ENCODE measurements at places on chromosomes 2 and 18. TPM values are rescaled to one million over a fixed set of nuclear protein-coding genes. Genes with fewer than 3 reads are reported as not detected.
A peak's percentile ranks its signal among the peaks of the same experiment; 100 is the strongest.

The ZBTB7C gene
- not detected for total RNA-seq

The FIGN gene
- not detected for total RNA-seq

The DBI gene
- 49.9 TPM for total RNA-seq

The TUBB8B gene
- not detected for total RNA-seq

The GLI2 gene
- not detected for total RNA-seq

The TLX2 gene
- not detected for total RNA-seq

The BARD1 gene
- total RNA-seq = 24.4 TPM

The GALNT5 gene
- total RNA-seq = not detected

DNA sequence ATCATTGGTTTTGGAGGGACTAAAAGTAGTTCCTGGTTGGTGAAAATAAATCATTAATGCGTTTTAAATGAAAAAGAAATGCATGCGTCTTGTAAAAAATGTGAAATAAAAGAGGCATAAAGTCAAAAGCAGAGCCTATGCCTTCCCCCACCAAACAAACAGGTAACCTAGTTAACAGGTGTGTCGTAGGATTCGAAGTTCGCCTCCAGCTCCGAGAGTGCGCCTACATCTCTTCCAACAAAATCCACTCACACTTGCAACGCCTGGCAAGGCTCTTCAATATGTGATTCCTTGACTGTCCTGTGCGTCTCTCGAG lies 677 bp upstream of the SMAD4 start:
- H3K36me3 ChIP-seq = peaks cover 12% of the 10 kb centered on the region
- peaks cover 51% of the 10 kb centered on the region for H3K4me1 ChIP-seq
- H3K4me3 ChIP-seq = peak overlapping the region; percentile 83
- peak overlapping the region; percentile 81 for H3K27ac ChIP-seq
- no peaks in the 10 kb centered on the region for H3K27me3 ChIP-seq

DNA sequence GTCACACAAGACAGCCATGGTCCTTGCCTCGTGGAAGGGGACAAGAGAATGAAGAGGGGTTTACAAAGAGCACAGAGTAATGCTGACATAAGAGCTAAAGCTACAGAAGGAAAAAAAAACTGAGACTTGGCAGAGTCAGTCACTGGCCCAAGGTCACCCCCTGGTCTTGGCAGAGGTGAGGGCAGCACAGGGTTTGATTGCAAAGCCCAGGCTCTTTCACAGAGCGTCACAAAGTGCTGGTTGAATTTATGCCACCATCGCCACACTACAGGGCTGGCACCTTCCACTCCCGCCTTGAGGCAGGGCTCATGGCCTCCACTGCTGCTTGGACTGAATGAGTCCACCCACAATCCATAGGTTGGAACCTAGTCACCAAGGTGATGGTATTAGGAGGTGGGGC lies 190.2 kb downstream of the INHBB start:
- no peak overlapping the region for H3K4me3 ChIP-seq
- DNase-seq = no peak
- H3K4me1 ChIP-seq = no peaks in the 10 kb centered on the region
- H3K27me3 ChIP-seq = no peaks in the 10 kb centered on the region
- no peaks in the 10 kb centered on the region for H3K36me3 ChIP-seq
- H3K27ac ChIP-seq = no peak overlapping the region

DNA sequence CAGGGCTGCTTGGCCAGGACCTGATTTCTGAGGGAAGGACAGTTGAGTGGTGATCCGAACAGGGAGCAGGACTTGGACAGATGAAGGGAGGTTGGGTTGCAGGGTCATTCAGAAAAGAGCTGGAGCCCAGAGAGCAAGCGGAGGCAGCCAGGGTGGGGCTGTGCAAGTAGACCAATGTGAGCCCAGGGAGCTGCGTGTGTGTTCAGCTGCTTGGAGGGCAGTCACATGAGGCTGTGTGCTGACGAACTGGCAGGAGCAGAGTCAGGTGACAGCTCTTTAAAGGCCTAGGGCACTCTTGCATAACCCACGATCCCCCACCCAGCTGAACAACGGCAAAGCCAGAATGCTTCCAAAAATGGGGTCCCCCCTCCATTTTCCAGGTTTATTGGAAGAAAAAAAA lies 4.6 kb upstream of the MLPH start:
- DNase-seq = no peak
- no peaks in the 10 kb centered on the region for H3K36me3 ChIP-seq
- no peak overlapping the region for H3K4me3 ChIP-seq
- H3K27me3 ChIP-seq = peaks cover 16% of the 10 kb centered on the region
- H3K4me1 ChIP-seq = no peaks in the 10 kb centered on the region

GRCh38 chr2:120675460-120676130 lies 60.1 kb upstream of the GLI2 start:
- no peaks in the 10 kb centered on the region for H3K27me3 ChIP-seq
- no peak overlapping the region for H3K27ac ChIP-seq
- no peaks in the 10 kb centered on the region for H3K36me3 ChIP-seq
- no peaks in the 10 kb centered on the region for H3K4me1 ChIP-seq

DNA sequence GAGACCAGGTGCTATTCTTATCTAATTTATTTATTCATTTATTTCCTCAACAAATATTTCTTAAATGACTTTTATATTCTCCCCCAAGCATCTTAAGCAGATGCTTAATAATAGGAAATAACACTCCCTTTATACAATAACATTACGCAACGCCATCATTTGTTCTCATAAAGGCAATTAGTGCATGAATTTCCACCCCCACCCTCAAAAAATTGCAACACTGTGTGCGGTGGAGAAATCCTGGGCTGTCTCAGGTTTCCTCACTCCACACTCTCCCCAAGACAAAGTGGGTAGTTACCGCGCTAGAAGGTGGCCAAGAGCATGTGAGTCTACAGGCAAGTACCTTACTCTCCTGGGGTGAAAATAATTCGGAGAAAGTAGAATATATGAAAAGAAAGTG lies 37.0 kb upstream of the CTDP1 start:
- no peaks in the 10 kb centered on the region for H3K27me3 ChIP-seq
- no peak overlapping the region for H3K4me3 ChIP-seq
- no peaks in the 10 kb centered on the region for H3K36me3 ChIP-seq
- DNase-seq = no peak

GRCh38 chr18:68267583-68267982 lies 447.3 kb downstream of the TMX3 start:
- no peaks in the 10 kb centered on the region for H3K36me3 ChIP-seq
- H3K27me3 ChIP-seq = no peaks in the 10 kb centered on the region
- no peak overlapping the region for H3K4me3 ChIP-seq
- no peak for DNase-seq
- no peak overlapping the region for H3K27ac ChIP-seq

DNA sequence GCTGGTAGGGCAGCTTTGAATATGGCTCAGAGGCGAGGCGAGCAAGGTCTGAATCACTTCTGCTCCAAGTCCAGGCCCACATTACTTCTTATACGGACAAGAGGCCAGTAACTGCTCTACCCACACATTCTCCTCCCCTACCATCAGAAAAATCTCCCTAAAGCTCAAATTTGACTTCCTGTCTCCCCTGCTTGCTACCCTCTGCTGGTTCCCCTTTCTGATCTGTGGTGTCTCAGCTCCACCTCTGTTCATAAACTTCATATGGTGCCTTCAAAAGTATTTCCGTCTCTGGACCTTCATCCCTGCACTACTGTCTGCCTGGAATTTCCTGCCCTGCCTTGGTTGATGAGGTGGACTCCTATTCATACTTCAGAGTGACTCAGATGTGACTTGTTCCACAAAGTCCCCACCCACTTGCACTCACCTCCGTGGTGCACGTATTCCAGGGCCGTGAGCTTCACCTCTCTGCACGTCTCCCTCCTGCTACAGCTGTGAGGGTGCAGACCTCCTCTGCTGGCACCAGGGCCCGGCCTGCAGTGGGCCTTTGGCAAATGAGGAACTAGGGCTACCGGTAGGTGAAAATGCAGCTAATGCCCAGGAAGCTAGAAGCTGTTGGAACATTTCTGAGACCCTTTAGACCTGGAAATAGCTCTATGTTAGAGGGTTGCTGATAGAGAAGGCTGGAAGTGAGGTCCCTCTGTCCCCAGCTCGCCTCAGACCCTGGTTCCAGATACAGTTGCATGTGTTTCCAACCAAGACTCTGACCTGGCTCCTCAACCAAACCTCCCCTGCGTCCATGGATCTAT lies 24.6 kb upstream of the KCMF1 start:
- H3K4me3 ChIP-seq = peak overlapping the region; percentile 78
- peak; percentile 18 for DNase-seq
- H3K4me1 ChIP-seq = peaks cover 18% of the 10 kb centered on the region
- peaks cover 3% of the 10 kb centered on the region for H3K36me3 ChIP-seq
